ENCODE measurements at places on chromosomes 7 and 10. TPM values are rescaled to one million over a fixed set of nuclear protein-coding genes. Genes with fewer than 3 reads are reported as not detected.

Gene TMEM178B
- 8.2 TPM for total RNA-seq

Gene SPRN
- not detected for total RNA-seq

Gene KCNH2
- total RNA-seq = 0.22 TPM

Gene MTG1
- 105 TPM for total RNA-seq

Gene SYT15
- total RNA-seq = 0.81 TPM

Gene HDAC9
- total RNA-seq = 15.0 TPM

Gene JCAD
- total RNA-seq = 0.69 TPM

Gene IDI2
- total RNA-seq = not detected

Gene ZNF365
- 0.86 TPM for total RNA-seq

Gene ACBD7
- 0.90 TPM for total RNA-seq

Gene EN2
- total RNA-seq = not detected

Gene SPAM1
- not detected for total RNA-seq

Data from natural killer cell treated with Interleukin-12 subunit alpha and Interleukin-12 subunit beta and Interleukin-15 and Interleukin-18, amount 100 ng/mL, for 72 hours (primary cell).